Hematopoietic multipotent progenitor cell treated with erythropoietin and hydrocortisone succinate and interleukin-3 and kit ligand, for 4 days (in vitro differentiated cells): ENCODE measurements at places on chromosomes 6 and 20.

- no peak for DNase-seq
Observed at GRCh38 chr6:13978102-13978640, 53.4 kb downstream of the RNF182 start.

DNA sequence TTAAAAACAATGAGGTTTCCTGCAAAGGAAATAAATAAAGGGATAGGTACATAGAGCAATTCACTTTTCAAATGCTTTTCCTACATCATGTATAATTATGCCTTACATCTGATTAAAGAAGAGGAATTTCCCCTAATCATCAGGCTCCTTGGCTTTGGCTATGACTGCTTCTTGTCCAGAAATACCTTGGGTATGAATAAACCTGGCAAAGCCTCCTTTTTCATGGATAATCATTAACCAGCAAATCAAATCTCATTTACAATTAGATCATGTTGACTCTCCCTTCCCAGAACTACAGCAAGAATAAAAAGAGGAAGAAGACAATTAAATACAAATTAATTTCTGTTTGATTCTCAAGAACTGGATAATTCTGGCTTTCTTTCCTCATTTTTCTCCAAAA, 58.0 kb upstream of the CD2AP start:
- no peak for DNase-seq

GRCh38 chr6:6872459-6873344, 235.1 kb upstream of the RREB1 start:
- peak; percentile 68 for DNase-seq

DNA sequence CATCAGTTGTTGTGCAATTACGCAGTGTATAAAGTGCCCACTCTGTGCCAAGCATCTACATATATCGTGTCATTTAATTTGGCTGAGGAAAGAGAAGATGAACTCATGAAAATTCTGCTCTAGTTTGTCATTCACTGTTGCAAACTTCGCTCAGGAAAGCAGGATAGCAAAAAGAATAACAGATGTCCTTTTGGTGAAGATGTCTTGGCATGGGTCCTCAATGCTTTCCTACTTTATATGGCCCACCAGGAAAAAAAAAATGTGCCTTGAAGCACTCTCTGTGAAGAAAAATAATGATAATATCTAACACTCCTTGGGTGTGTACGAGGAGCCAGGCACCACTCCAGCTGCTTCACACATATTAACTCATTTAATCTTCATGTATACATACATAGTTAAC, 5.6 kb upstream of the PHACTR1 start:
- DNase-seq = no peak

DNA sequence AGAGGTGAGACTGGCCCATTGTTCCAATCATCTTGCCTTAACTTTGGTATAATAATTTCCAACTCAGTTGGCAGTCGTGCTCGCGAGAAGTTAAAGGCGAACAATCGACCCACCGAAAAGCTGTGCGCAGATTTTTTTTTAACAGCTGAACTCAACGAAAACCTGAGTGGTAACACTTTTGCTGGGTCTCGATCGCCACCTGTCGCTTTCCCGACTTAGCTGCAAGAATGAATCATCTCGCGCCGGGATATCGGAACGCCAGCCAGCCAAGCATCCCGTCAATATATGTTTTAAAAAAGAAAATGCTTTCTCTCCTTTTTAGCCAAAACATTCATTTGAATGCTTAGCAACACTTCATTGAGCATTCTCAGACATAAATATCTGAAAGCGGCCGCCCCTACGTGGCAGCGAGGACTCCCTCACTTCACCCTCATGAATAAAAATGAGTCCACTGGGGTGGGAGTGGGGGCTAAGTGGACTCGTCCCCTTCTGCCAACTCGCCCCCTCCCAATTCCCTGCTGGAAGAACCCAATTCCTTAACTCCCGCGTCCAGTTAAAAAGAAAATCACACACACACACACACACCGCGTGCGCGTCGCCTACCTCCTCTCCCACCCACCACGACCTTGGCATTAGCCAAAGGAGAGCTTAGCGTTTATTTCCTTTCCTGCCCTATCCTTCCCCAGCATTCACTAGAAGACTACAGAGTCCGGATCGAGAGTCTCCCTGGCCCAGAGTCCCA, 1.5 kb downstream of the COL12A1 start:
- peak; percentile 73 for DNase-seq

GRCh38 chr6:7954477-7955200, 44.1 kb upstream of the TXNDC5 start:
- peak; percentile 49 for DNase-seq

GRCh38 chr20:60365064-60365666, 406.9 kb downstream of the CDH26 start:
- DNase-seq = peak; percentile 13

DNA sequence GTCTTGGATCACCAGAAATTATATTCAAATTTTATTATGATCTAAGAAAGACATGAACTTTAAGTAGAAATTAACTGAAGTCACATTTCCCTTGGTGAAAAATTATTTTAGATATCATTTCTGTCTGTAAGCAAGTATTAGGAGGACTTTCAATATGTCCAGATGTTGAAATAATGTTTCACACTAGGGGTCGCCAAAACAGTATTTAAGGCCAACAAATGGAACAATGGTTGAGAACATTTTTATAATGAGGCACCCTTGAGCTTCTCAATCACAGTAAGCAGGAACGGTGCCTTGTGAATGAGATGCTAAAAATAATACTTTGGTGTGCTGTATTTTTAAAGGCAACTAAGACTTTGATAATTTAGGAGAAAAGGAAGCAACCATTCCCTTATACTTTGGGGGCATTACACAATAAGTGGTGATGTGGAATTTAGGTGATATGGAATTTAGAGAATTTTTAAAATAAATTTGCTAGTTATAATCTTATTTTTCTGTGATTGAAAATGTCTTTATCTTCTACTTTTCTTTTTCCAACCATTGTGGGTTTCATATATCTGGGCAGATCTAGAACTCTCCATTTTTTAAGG, 9.6 kb upstream of the SF3B5 start:
- DNase-seq = peak; percentile 91
